ENCODE measurements at places on chromosomes 1 and 21.

GRCh38 chr1:9891207-9891606 lies 18.9 kb downstream of the CTNNBIP1 start:
- DNase-seq, result no peak

- DNase-seq, result peak; percentile 30
These were observed 682 bp downstream of the SUCO start for GRCh38 chr1:172533513-172534151.

GRCh38 chr1:208499601-208500000 lies 255.4 kb upstream of the PLXNA2 start:
- DNase-seq, result no peak

- DNase-seq, result no peak
These were observed 25.9 kb downstream of the ITSN1 start for GRCh38 chr21:33668180-33668579.

DNA sequence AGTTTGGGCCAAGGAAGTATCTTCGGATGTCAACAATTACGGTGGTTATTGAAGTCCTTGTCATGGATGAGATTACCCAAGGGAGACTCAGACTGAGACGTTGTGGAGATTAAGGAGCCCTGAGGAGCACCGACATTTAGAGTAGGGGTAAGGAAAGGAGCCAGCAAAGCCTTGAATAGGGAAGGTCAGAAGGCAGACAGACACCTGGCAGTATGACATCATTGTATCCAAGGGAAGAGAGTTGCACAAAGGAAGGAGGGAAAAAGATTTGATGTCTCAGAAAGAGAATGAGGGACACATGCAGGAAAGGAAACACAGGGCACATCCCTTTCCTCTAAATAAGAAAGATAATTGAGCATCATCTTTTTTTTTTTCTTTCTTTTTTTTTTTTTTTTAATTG lies 11.7 kb downstream of the LAMC2 start:
- DNase-seq, result no peak

DNA sequence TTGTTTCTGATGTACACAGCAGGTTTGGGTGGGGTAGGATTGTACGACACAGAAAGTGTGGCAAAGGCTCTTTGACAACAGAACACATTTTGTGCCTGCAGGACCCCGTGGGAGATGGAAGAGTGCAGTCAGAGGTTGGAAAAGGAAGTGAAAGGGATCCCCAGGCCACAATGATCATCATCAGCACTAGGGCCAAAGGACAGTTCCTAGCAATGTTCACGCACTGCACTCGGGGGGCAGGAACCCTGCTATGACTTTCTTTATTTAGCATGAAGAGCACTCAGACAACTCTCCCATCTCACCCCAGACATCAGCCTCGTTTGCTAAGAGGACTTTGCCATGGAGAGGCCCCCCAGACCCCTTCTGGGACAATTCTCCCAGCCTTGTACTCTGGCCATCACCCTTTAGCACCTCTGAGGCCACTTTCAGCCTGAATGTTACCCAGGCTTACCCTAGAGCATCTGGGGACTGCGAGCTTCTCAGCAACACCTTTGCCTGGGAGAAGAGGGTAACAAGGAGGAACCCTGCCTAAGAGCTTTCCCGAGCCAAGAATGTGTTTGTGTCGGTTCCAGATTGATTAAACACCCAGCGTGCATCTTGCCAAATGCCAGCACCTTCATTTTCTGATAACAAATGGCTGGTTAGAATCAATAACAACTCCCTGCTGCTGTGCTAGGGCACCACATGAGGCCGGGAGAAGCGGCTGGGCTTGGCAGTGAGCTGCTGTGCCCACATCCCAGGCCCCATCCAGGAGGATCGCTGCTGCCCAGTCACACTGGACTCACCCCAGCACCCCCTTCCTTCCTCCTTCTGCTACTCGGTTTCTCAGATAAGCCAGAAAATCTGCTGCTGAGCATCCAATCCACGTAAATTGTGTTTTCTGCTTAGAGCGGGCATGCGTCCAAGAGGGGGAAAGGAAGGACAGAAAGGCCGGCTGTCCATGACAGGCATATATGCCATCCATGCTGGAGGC lies 633.1 kb downstream of the AJAP1 start:
- DNase-seq, result no peak

GRCh38 chr1:14112613-14113012 lies 412.6 kb downstream of the PRDM2 start:
- no peak for DNase-seq

DNA sequence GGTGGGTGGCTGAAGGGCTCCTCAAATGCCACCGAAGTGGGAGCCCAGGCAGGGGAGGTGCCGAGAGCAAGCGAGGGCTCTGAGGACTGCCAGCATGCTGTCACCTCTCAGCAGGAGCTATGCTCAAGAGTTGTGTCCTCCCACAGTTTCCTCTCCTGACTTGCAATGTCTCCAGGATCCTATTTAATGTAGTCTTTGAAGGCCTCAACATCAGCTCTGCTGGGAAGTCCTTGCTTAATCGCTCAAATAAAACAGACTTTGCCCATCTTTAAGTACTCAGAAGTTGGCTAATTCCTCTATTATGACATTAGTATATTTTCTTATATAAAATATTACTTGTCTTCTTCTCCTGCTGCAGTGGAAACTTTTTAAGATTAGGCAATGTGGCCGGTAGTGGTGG lies 154.2 kb upstream of the NRIP1 start:
- DNase-seq, result no peak

- DNase-seq, result no peak
These were observed 61.3 kb downstream of the CLIC4 start for GRCh38 chr1:24806588-24806987.

DNA sequence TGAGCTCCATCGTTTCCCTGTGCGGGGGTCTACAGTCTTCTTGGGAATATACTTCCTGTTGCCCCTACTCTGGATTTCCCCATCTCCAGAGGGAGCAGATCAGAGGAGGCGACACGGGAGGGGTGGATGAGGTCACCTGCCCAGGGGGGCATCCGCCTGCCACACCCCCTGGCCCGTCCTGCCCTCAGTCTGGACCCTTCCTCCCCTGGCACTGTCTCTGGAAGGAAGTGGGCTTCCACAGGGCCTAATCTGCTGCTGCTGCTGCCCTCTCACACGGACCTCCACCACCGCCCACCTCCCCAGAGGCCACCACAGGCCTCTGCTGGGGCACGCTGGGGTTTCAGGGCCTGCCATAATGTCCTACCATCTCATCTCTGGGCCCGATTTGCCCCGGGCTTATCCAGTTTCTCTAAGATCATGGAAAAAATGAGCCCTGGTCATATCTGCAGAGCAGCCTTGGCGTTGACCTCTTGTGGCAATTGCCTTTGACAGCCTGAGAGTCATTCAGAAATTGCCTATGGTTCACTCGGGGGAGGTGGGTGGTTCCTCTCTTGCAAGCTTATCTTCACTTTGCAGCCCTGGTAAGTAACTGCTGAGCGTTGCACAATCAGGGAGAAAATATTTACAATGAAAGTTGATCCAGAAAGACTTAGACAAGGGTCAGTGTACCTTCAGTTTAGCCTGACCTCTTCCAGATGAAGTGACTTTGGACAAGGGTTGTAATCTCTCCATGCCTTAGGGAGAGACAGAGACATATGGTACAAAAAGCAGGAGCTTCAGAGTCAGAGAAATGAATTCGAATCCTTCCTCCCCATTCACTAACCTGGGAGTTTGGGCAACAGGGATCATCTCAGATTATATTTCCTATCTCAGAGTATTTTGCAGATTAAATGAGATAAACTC lies 252.4 kb downstream of the TOMM20 start:
- DNase-seq, result no peak

DNA sequence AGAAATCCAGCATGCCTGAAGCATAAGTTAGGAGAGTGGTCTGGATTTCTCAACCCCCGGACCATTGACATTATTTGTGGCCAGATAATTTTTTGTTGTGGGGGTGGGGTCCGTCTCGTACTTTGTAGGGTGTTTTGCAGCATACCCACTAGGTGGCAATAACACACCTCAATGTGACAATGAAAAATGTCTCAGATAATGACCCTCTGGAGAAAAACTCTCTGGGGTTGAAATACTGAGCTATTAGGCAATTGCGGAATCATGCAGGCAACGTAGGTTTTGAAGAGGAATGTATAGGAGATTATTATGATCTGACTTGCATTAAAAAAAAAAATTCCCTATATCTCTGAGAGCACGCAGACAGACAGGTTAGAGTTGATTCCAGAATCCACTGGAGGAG lies 25.3 kb upstream of the RRP15 start:
- DNase-seq, result no peak

DNA sequence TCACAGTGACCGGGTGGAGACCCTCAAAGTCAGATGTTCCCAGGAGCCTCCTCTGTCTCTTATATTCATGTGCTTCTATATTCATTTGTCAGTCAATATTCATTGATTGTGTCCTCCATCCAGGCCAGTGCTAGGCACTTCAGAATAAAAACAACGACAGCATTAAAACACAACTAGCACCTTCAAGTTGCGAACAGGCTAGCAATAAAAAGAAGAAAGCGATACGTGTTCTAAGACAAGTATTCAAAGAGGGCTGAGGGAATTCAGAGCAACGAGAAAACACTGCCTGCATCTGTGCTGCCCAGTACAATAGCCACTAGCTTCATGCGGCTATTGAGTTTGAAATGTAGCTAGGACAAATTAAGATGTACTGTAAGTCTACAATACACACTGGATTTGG lies 138.0 kb downstream of the PLXNA2 start:
- no peak for DNase-seq

DNA sequence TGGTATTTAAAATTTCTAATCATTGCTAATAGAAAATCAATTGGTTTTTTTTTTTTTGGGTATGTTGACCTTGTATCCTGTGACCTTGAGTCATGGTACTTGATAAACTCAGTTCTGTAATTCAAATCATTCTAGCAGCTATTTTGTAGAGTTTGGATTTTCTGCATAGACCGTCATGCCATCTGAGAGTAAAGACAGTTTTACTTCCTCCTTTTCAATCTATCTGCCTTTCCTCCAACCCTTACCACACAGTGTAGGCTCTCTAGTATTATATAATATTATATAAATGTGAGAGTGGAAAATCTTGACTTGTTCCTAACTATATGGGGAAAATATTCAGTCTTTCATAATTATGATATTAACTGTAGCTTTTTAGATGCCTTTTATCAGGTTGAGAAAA lies 7.0 kb downstream of the TDRD5 start:
- no peak for DNase-seq
